ENCODE measurements at places on chromosomes 7 and 10.
A peak's percentile ranks its signal among the peaks of the same experiment; 100 is the strongest.

DNA sequence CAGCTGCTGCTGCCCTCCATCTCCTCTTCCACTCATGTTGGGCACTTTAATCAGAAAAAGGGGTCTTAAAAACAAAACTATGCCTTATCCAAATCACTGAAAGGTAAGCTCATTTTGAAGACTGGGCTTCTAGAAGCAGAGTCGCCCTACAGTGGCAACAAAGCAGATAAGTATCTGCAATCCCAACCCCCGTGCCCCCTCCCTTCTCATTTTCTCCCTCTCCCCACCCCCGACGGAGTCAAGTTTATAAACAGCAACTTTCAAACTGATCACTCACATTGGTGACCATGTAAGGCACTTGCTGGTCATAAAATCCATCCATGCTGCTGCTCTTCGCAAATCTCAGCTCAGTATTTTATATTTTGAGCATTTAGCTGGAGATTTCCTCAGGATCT, 738 bp downstream of the ETV1 start:
- no peak for DNase-seq

- peak; percentile 67 for DNase-seq
Measured at GRCh38 chr7:44767912-44768627, 19.4 kb downstream of the ZMIZ2 start.

DNA sequence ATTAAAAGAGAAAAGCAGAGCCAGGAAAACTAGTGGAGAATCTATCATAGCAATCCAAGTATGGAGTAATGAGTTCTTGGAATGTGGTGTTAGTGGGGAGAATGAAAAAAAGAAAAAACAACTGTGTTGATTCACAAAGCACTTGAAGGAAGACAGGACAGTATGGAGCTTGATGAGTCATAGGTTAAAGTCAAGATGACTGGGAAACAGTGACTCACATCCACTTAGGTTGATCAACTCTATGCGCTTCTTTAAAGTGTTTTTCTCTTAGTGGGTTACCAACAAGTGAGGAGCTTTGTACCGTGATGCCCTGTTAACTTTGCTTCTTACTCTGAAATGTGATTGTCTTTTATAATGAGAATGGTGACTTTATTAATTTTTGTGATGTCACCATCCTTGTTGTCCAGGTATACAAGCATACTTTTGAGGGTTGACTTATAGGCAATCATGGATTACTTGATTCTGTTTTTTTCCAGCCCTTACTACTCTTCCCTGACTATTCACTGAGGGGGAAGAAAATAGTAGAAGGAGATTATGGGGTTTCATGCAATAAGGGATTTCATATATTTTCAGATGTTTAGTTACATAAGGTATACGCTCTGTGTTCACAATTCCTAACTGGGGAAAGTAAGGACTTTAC, 32.1 kb upstream of the MDFIC start:
- DNase-seq, result no peak

- no peak for DNase-seq
Measured at GRCh38 chr10:92430103-92430502, 139.1 kb downstream of the MARCHF5 start.

GRCh38 chr10:35986756-35987502, 344.8 kb upstream of the FZD8 start:
- DNase-seq, result peak; percentile 8

GRCh38 chr7:38773430-38773829, 135.6 kb downstream of the VPS41 start:
- DNase-seq, result no peak

- no peak for DNase-seq
Measured at GRCh38 chr7:90383422-90383821, 19.8 kb upstream of the CLDN12 start.

DNA sequence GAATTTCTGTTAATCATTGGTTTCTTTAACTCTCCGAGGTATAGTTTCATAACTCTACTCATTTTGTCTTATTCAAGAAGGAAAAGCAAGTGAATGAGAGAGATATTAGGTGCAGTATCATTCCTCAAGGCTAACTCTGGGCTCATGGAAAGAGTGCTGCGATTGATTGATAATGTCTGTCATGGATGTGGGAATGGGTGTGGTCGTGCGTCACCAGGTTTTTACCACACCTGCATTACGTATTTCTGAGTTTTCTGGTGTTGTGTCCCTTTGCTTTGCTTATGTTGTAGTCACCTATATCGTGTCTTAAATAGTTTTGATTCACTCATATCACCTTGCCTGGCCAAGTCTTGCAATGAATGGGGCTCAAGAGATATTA, 44.9 kb upstream of the ZNF438 start:
- DNase-seq, result no peak

DNA sequence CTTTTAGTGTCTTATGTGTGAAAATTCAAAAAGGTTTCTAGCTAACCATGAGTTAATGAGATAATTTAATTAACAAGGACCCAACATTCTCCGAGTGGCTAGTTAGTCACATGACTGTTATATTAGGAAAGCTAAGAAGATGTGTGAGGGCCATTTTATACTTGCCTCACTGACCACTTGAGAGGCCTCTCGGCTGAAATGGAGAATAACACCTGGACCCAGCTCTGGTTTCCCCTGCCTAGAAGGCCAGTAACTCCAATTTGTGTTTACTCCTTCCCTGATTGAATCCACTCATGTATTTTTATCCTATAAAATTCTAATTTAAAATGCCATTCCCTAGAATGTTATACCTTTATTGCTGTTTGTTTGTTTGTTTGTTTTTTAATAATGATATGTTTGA, 1091.2 kb downstream of the KCNMA1 start:
- no peak for DNase-seq

GRCh38 chr10:58764087-58764747, 251.5 kb downstream of the BICC1 start:
- no peak for DNase-seq

- DNase-seq, result peak; percentile 55
Measured at GRCh38 chr7:27518561-27519350, 143.9 kb downstream of the HIBADH start.

DNA sequence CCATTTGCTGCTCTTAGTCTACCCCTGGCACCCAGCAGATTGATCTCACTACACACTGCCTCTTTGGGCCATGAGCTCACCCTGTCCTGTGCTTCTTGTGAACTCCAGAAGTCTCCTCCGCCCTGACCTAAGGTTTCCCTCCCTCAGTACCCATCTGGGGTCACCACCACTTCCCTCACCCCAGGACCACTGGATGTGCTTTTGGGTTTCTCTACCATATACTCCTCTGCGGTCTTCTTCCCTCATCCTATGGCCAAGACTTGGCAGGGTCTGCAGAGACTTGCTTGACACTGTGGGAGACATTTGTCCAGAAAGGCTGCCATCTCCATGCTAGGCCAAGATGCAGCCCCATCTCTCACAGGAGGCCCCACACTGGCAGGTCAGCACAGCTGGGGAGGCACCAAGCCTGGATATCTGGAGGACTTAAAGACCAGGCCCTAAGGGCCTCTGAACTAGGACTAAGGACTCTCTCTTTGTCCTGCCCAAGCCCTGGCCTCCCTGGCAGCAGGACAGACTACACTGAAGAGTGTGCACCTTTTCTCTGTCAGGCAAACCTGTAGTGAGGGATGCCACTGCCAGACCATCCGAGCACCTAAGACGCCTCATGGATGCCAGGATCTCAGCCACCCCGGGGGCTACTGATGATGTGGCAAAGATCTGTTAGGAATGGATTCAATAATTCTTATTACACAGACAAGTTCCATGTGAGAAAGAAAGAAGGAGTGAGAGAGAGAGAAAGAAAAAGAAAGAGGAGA, 134.6 kb downstream of the ZNF467 start:
- DNase-seq, result no peak

DNA sequence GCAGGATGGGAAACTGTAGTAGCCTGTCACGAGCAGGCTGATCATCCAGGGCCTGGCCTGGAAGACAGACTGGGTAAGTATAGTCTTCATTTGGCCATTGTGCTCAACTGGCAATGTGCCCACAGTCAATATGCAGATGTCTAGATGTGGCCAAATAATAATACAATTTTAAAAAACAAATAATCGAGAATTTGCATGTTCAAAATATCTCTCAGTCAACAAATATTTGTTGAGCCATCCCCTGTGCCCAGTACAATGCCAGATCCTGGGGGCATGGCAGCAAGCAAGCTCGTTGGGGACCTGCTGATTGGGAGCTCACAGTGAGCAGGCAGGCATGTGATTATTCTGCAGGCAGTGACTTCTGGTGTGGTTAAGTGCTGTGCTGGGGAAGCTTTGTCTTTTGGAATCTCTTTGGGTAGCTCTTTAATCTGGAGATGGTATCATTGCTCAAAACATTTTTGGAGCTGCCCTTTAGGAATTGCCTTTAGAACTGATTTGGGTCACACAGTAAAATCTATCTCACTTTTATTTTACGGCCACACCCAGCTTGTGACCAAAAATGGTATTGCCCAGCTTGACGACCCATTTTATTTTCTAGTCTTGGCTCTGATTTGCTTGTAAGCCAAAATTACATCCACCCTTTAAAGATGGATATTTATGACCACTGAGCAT, 92.2 kb downstream of the PLCE1 start:
- DNase-seq, result no peak

- DNase-seq, result no peak
Measured at GRCh38 chr10:57955076-57955475, 312.6 kb downstream of the IPMK start.

GRCh38 chr7:158447506-158448171, 140.0 kb downstream of the PTPRN2 start:
- no peak for DNase-seq

GRCh38 chr10:78919181-78919966, 149.4 kb upstream of the ZMIZ1 start:
- DNase-seq, result no peak

GRCh38 chr10:109892931-109893330, 30.4 kb downstream of the XPNPEP1 start:
- peak; percentile 56 for DNase-seq

Data from eye (tissue), 1 donor.